Stromal cell of bone marrow (primary cell): ENCODE measurements at places on chromosomes 3 and 15.

DNA sequence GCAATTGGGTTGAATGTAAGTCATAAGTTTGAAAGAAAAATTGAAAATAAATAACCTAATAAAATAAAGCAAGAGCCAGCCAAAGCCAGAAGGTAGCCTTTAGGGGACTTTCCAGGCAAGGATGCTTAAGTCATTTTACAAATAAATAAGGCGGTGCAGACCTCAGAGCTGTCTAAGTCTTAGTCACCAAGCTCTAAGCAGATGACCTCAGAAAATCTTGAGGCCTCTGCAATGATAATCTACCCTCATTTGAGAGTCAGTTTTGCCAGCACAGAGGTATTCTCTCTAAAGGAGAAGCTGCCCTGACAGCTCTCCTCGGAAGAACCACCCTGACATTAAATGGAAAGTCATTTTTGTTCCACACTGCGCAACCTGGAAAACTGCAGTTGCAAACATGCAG lies 113.9 kb downstream of the OXNAD1 start:
- peak; percentile 25 for DNase-seq

GRCh38 chr3:53525765-53526703 lies 31.6 kb downstream of the CACNA1D start:
- DNase-seq: peak; percentile 5

- no peak for DNase-seq
Observed at GRCh38 chr15:58056015-58056414, 9.5 kb downstream of the ALDH1A2 start.

DNA sequence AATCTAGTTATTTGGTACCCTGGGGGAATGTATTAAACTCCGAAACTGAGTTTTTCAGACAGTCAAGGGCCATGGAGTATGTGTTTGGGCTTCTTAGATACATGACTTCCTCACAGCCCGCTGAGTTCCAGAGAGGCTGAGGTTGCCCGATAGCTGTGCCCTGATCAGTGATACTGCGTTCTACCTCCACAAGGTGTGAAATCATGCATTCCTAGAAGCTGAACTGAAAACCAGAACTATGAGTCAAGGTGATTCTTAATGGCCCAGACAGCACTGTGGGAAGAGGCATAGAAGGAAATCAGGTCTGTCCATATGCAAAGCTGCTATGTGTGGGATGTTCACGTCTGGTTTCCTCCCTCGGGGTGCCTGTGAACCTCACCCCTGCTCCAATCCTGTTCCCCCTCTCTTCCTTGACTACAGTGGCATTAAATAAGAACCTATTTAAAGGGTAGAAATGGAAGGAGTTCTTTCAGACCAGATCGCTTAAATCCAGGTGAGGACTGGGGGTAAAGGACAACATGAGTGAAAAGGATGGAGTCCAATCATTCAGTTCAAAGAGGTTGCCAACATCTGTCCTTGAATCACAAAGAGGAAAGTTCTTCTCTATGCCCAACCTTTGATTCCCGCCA lies 74.3 kb downstream of the MYO1E start:
- no peak for DNase-seq

GRCh38 chr15:74397239-74398068 lies 30.0 kb upstream of the CYP11A1 start:
- no peak for DNase-seq

DNA sequence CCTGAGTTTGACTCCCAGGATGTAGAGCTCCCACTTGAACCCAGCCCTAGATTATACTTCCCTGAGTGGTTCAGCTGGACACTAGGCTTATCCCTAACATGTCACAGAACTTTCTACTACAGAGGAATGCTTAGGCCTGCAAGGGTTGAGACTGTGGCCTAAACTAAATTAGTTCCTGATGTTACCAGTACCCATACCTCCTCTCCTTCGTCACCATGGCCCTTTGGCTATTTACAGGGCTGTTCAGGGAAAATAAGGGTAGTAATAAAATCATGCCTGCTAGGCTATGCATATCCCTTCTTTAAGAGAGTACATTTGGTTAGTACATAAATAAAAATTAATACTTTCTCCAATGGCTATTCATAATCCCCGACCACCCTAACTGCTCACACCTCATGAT lies 356.4 kb upstream of the RASGRP1 start:
- DNase-seq: no peak

DNA sequence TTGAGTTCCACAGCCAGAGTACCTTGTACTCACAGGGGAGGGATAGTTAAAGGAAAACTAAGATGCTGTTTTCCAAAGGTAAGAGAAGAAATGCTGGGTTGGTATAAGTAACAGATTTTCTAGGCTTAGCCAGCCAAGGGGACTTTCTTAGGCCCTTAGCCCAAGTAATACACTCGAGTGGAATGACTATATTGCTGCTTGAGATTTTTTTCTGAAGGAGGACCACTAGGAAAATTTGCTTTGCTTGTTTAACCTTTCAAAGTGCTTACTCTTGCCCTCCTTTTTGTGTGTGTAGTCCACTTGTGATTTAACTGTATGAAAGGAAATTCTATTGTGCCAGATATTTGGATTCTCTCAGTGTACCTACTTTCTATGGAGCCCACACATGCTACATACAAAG lies 50.5 kb downstream of the IL5RA start:
- DNase-seq: no peak

- DNase-seq: no peak
Observed at GRCh38 chr3:66472313-66473134, 28.3 kb downstream of the LRIG1 start.

DNA sequence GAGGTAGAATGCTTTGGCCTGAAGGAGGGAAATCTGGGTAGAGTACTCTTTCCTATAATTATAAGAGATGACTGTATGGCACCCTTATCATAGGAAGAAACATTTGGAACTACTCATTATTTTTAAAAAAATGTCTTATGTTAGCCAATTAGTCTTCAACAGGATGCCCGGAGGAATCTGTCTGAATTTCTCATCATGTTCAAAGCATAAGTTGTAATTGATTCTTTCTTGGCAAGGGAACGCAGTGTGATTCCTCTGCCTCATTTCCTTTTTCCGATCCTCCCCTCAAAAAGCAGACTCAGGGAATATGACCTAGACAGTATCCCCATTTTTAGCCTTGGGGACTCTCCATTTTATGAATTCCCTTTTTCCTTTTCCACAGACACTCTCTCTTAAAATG lies 165.1 kb downstream of the IL5RA start:
- no peak for DNase-seq

DNA sequence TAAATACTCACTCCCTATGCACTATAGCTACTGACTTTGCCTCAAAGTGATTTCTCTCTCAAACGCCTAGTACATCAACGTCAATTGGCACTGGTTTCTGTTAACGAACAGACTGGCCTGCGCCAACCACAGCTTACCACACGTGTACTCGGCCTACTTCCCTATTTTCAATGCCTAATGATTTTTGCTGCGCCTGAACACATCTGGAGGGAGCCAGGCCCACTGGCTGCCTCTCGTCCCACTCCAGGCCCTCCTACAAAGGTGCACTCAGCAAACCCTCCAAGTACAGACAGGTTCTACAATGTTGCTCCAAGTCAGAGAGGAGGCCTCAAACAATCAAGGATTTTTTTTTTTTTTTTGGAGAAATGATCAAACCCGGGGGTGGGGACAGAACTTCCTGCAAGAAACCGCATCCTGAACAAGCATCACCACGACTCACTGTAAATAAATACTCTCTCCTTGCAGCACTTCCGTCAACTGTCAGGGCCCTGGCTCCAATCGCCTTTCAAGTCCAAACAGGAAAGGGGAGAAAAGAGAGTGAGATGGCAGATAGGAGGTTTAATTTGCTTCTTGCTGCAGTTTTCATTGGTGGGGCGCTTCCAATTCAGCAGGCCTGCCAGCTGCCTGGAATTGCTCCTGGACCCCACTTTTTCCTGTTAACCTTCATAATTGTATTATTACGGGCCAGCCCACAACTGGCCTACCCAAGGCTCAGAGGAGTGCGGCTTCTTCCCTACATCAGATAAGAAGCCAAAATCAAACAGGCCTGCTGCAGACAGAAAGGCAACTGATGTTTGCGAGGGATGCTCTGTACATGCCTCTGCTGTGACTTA lies 139.3 kb downstream of the FOXP1 start:
- DNase-seq: no peak
